ENCODE measurements at places on chromosomes 6 and 20.

GRCh38 chr6:133896344-133896721, 7.4 kb downstream of the TCF21 start:
- no peak for DNase-seq

DNA sequence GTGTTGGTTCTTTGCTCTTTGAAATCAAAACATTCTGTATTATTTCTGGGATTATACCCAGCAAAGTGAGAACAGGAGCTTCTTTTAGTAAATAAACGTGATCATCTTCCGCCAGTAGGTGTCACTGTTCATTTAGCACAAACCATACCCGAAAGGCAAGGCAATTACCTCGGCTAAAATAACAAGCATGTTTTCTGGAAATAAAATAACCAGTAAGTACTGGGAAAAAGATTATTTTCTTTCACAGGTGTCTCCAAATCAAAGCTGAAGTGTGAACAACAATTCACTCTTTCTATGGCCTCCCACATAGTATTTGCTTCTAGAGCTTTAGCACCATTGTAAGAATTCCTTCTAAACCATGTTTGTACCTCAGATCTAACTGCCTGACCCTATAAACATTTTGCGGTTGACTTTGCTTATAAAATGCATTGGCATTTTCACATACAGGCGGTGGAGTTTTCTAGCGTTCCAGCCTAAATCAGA, 144.6 kb upstream of the AGPAT4 start:
- DNase-seq: peak; percentile 86

DNA sequence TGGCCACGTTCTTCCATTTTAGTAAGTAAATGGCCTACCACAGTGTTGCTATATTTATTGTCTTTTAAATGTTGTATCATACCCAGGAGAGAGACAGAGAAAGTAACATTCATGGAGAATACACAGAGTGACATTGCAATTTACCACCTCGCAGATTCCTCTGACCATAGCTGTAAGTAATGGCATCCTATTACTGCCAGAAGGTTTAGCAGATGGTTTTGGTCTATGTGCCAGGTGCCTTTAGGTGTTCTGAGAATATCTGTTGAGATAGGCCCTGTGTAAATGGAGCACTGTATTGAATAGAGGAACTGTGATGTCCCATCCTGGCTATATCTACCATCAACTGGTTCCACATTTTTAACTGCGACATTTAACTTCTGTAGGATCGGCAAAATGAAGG, 559.6 kb downstream of the KIF16B start:
- DNase-seq: no peak

DNA sequence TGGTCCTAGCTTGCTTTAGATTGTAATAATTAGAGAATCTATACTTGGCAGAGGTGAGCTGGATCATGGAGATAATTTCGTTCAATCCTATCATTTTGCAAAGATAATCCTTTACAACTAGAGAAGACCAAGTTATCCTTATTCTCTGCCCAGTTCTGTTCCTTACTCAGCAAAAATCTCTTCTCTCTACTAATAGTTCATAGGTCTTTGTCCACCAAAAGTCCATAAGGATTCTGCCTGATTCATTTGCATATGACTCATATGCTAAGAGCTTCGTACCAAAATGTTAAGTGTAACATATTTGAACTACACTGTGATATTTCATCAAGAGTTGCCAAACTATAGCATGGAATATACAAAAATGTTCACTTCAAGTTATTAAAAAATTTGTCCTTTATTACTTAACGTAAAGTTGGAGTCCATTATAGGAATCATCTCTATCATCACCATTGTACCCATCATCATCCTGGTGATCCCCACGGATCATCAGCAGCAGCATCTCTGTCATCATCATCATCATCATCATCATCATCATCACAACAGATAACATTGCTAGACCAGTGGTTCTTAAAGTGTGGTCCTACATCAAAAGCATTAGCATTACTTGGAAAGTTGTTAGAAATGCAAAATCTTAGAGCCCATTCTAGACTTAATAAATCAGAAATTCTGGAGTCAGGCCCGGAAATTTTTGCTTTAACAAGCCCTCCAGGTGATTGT, 463.0 kb downstream of the DHX35 start:
- DNase-seq: no peak

- DNase-seq: peak; percentile 10
Measured at GRCh38 chr20:37898233-37899104, 4.5 kb upstream of the VSTM2L start.

DNA sequence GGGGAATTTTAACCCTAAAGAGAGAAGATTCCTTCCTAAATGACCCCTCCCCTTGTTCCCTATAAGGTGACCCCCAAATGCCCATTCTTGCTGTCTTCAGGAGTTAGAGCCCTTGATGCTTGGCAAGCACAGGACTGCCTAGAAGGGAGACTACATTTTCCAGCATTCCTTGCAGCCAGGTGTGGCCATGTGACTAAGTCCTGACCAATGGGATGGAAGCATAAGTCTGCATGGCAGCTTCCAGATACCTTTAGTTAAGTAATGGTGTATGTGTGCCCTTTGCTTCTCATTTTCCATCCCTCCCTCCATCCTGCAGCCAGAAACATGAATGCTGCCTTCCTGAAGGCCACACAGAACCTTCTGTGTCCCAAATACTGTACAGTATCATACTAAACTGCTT, 5.5 kb downstream of the BFSP1 start:
- peak; percentile 64 for DNase-seq

- DNase-seq: no peak
Measured at GRCh38 chr6:4922488-4923037, 81.3 kb downstream of the RPP40 start.

DNA sequence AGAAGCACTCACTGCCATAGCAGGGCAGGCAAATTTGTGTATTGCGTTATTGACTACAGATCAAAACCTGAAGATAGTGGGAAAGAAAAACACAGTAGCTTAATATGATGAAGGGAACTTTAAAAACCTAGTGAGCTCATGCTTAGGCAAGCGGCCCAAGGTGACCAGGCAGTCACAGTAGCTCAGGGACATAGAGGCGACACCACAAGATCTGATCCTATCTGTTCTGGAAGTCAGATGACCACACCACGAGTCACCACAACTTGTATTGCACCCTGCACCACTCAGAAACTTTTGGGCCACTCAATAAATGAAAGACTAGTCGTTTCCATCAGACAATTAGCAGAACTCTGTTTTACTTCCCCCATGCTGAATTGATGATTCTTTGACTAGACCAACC, 4.9 kb downstream of the CLIC5 start:
- peak; percentile 69 for DNase-seq

- DNase-seq: peak; percentile 83
Measured at GRCh38 chr20:51365670-51366069, 176.8 kb downstream of the NFATC2 start.

DNA sequence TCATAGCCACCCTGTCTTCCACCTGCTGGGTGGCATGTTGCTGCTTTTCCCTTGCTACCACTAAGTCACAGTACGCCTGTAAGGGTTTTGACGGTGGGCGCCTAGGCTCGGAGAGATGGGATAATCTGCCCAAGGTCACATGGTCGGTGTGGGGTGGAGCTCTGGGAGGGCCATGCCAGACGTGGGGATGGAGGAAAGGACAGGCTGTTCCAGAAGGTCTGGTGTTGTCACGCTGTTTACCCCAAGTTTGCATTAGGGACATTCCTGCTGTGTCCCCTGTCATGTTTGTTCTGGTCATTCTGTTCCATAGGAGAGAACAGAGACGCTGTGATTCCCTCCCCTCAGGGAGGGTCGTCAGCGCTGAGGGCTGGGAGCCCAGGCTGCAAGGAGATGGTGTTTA, 16.1 kb downstream of the IP6K3 start:
- DNase-seq: no peak

DNA sequence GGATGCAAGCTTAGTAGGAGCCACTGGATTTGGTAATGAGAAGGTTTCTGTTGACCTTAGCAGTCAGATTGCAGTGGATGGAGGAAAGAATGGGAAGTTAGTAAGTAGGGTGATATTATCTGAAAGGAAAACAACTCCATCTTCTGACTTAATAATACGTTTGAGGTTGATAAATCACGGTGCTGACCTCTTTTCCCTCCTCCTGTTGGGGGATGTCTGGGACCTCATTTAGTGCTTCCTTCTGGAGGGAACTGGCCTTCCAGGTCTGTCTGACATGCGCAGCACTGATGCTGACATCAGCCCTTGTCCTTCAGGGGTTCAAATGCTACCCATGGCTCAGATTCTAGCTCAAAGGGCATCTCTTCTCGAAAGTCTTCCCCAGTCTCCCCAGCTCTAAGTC, 48.2 kb upstream of the AKAP12 start:
- no peak for DNase-seq

DNA sequence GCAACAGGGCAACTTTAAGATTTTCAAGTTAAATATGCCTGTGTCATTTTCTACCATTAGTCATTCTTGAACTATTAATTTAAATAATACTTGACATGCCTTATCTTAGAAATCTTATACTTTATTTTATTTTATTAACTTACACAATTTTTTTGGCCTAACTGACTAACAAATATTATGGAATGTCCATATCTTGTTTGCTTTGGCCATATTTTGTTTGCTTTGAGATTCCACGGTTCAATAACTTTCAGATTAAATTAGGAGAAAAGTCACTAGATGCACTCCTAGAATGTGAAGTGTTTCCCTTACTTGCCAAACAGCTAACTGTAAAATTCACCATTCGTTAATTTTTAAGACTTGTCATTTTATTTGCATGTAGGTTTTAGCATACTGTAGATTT, 684.0 kb upstream of the MANEA start:
- no peak for DNase-seq

DNA sequence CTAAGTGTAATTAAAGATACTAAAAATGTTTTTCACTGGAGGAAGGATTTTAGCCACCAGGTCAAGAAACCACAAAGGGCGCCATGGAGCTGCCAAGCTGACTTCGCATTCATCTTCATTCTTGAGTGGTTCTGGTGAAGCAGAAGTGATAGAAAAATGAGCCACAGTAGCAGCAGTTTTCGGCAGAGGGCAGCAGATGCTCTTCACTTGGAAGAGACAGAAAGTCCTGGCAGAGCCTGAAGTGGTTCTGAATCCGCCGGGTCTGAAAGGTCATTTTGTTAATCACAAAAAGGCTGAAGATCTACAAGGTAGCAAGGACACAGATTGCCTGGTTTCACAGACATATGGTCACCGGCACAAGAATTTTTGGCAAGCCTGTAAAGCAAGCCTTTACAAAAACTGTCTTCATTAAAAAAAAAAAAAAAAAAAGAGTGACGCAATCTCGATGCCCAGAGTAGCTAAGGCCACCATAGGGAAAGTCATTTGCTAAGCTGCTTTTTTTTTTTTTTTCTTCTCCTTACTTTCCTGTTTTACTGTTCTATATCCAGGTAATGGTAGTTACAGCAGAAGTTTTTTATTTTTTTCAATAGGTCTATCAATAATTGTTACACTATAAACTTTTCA, 345.1 kb upstream of the AGPAT4 start:
- peak; percentile 79 for DNase-seq

DNA sequence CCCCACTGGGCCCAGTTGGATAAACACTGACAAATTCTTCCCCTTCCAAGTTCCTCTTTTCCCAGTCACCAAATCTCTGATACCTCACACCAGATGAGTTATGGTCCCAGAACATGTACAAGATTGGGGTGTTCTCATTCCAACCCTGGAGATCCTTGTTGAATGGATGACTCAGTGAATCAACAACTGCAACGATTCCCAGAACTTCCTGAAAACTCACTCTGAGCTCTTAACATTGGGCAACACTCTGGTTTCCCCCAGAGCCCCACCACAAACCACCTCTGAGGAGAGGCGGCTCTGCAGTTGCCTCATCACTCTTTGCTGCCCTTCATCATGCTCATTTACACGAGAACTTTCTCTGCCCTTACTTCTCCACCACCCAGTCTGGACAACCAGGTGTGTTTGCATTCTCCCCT, 115.2 kb downstream of the MRPL14 start:
- DNase-seq: peak; percentile 97

DNA sequence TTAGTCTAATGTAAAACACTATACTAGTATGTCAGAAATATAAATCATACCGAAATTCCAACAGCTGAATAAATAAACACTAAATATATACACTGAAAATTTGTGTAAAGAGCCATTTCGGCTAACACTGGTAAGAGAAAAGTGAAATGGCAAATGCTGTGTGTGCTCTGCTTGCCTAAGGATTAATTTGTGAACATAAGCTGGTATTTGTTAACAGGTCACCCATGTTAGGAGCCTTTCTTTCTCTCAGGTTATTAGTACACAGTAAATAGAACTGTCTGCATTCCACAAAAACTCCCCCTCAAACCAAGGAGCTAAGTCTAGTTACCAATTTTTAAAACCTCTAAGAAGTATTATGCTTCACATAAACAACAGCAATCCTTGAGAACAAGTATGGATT, 27.0 kb downstream of the ELOVL5 start:
- no peak for DNase-seq

DNA sequence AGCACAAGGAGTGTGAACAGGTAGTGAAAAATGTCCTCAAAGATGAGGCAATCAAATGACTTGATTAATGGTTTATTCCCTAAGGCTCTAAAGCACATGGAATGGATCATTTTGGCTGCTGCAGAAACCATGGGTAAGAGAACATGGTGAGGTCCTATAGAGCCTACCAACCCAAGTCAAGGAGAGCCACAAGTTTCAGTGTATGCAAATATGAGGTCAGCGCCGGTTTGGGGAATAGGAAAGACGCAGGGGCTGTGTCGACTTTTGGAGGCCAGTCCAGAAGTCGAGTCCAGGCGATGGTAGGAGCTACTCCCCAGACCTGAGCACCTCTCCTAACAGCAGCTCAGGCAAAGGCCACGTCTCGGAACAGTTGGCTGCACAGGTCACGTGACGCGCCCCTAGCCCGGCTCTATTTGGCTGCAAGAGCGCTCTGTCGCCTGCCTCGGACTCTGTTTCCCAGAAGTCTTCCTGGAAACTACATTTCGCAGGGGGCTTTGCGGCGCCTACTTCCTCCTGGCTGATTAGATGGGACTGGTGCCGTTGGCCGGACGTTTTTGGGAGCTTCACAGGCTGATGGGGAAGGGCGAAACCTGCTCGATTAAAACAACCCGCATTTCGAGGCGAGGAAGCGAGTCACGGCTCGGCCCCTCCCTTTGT, 74.4 kb upstream of the CHD6 start:
- DNase-seq: peak; percentile 56

DNA sequence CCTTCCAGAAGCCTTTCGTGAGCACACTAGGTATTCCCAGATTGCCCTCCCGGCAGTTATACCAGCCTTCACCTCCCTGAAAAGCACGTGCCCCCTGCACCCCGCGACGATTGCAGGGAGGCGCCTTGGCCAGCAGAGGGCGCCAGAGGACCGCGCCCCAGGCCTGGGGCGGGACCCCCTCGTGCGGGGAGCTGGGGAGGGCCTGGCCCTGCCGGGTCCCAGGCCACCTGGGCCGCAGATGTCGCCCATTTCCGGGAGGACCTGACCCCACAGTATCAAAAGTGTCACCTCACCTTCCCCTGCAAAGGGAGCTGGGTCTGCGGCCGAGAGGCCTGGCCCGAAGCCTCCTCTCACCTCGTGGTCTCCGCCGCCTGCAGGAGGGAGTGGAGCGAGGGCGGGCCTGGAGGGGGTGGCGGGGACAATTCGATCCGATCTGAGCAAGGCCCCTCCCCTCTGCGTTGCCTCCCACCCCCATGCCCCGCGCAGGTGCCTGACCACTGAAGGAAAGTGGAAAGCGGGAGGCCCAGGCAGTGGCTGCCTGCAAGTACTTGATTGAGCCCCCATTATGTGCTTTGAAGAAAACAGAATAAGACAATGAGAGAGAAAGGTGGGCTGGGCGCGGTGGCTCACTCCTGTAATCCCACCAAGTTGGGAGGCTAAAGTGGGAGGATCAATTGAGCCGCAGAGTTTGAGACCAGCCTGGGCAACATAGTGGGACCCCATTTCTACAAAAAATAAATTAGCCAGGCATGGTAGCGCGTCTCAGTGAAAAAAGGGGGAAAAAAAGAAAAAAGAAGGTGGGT, 3.5 kb upstream of the SNAI1 start:
- DNase-seq: peak; percentile 47
